ENCODE measurements at places on chromosomes 6 and 20.

GRCh38 chr20:62611819-62612218 is 30.5 kb upstream of the SLCO4A1 start:
- no peak for DNase-seq

DNA sequence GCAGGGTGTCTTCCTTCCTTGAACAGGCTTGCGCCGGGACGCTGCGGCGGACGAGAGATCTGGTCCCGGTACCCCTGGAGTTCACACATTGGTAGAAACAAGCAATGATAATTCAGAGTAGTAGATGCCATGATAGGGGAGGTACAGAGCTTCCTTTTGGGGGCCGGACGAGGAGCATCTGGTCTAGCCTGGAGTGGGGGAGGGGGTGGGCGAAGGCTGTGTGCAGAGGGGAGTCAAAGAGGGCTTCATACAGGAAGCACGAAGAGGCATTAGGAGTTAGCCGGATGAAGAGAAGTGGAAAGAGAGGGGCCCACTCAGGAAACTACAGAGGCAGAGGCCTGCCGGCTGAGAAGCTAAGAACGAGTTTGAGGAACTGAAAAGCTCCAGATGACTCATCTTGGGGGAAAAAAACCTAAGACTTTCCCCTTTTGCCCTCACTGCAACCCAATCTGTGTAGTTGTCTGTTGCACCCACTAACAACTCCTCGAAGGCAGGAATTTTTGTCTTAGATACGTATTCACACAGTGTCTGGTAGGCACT is 611 bp downstream of the CNPY3 start:
- peak; percentile 74 for DNase-seq

GRCh38 chr6:111681860-111682259 is 76.2 kb upstream of the TRAF3IP2 start:
- DNase-seq = no peak

DNA sequence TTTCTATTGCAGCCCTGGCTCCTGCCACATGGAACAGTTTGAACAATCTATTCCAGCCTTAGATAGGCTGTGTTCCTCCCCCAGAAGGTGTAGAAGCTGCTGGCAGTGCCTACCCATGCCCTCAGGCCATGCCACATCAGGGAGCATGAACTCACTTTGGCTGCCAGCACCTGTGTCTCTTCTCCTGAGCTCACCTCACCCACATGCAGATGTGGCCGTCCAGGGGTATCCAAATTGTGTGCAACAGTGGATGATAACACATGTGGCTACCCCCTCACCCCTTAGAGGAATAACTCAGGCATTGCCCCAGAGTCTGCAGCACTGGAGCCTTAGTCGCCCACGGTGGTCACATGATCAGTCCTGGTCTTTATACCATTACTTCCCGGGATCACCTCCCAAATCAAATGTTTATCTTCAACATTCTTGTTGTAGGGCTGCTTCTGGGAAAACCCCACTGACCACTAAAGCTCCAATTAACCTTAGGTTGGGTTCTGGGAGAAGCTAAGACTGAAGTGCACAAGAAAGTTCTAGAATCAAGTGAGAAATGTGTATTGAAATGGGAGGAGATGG is 110.4 kb downstream of the BANF2 start:
- DNase-seq = no peak

DNA sequence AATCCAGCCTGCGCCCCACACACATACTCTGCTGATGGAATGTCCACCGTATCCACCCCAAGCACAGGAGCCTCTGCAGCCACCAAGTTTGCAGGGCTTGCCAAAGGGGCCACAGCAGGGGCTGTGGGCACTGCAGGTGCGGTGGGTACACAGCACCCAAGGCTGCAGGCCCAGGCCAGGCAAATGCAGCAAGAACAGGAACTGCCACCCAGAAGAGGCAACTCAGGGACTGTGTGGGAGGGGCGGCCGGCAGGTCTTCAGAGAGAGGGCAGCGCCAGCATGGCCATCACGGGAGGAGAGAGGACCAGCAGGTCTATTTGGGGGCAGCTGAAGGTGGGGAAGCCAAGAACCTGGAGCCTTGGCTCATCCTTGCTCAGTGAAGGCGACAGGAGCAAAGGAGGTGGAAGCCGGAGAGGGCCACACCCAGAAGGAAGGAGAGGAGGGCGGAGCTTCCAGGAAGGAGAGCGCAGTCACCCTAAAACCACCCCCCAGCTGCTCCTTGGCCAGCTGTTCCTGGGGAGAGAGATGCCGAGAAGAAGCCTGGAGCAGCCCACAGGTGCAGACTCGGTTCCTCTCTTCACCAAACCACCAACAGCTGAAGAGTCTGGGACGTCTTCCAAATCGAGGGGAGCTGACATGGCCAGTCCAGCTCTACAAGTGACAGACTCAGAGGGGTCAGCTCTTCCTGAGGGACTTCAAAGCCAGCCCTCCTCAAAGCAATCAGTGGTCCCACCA is 265.1 kb upstream of the CDYL start:
- no peak for DNase-seq

GRCh38 chr6:13303668-13304017 is 24.7 kb downstream of the TBC1D7 start:
- peak; percentile 79 for DNase-seq

- no peak for DNase-seq
Measured at GRCh38 chr6:107436881-107437280, 22.5 kb downstream of the PDSS2 start.

DNA sequence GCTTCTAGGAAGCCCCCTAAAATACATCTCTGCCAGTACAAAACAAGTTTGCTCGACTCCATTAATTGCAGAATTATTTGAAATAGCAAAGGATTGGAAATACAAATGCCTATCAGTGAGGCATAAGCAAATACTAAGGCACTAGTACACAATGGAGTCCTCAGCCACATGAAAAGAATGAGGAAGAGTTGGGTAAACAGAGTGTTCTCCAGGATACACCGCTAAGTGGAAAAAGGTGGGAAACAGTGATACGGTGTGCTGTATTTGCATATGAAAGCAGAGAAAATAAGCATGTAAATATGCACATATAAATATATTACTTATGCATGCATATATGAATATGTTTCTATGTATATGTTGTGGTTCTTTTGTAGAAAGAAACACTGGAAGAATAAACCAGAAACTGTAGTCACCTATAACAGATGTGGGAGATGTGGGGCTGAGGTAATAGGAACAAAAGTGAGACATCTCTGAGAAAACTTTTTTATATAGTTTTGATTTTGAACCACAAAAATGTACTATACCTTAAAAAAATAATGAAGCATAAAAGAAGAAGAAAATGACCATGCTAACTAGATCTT is 143.4 kb upstream of the MYLIP start:
- no peak for DNase-seq
